ENCODE measurements at places on chromosomes 16 and 17. TPM values are rescaled to one million over a fixed set of nuclear protein-coding genes. Genes with fewer than 3 reads are reported as not detected.

SEPTIN12 gene
- total RNA-seq: 0.73 TPM

DNA sequence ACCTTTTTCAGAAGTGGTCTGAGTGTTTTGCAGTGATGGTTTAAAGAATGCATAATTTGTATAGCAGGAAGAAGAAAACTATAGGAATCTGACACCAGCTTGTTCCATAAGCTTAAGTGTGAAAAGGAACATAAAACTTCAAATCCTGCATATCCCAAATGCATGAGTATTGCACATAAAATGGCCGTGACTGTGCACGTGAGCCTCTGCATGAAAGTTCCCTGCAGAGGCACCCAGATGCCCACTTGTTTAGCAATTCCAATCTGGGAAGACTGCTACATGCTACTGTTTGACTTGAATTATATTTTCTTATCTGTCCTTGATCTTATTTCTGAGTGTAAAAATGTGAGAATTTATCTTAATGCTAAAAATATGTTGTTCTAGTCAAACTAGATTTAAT is 21.5 kb downstream of the MARCHF10 start:
- peak; percentile 23 for DNase-seq

OR3A3 gene
- total RNA-seq: not detected

- no peak for DNase-seq
These were observed 548 bp upstream of the DYNC1LI2 start for GRCh38 chr16:66751992-66752322.

GRCh38 chr17:42566215-42566882 is 551 bp upstream of the MLX start:
- no peak for DNase-seq

MSLN gene
- total RNA-seq: 0.18 TPM

DNA sequence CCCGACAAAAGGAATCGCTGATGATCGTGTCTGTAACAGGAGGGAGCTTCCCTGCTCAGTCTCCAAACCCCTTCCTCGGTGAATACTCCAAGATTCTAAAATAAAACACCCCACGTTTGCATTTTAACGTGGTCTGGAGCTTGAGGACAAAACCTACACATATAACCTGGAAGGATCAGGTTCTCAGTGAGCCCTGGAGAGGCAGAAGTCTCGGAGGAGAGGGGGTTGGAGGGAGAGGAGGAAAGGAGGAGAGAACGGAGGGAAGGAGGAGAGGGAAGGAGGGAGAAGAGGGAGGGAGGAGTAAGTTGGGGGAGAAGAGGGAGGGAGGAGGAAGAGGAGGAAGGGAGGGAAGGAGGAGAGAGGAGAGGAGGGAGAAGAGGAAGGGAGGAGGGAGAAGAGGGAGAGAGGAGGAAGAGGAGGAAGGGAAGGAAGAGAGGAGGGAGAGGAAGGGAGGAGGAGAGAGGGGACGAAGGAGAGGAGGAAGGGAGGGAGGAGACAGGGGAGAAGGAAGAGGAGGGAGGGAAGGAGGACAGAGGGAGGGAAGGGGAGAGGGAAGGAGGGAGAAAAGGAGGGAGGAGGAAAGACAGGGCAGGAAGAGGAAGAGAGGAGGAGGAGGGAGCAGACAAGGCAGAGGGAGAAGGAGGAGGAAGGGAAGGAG is 27.4 kb upstream of the GINS2 start:
- DNase-seq: no peak

SLC16A11 gene
- total RNA-seq: 0.70 TPM

CPNE7 gene
- 1.7 TPM for total RNA-seq

GRCh38 chr16:65342231-65342866 is 220.5 kb upstream of the CDH11 start:
- DNase-seq: peak; percentile 54

DNA sequence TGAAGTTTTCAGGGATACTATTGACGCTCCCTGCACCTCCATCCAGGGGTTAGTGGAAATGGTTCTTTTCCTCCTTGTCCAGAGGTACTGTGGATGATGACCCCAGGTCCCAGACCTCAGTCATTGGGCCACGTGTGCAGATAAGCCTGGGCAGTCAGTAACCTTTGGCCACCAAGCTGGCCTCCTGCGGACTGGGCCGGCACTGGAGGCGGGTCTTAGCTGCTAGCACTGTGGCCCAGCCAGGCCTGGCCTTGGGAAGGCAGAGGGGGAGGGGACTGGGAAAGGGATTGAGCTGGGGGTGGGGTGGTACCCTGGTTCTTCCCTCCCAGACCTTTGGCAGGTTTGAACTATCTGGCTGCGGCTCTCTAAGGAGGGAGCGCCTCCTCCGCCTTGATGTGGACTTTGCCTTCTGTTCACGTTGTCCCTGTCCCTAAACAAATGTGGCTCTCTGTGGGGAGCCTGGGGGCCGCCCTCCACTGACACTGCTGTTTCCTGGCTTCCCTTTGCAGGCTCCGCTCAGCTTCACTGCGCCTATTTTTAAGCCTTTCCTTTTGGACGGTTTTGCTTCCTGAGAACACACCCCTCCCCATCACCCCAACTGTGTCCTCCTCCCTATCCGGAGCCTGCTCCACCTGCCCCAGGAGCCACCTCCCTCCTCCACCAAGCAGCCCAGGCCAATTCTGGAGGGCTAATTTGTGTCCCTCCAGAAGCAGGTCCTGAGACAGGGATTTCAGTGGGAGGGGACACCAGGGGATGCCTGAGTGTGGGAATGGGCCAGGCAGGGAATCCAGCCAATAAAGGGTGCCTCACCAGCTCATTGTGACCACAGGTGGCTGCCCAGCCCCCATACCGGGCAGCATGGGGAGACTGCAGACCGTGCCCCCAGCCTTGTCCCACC is 251.9 kb downstream of the SEC14L1 start:
- DNase-seq: peak; percentile 92

Measured in endodermal cell (in vitro differentiated cells).